Stimulated activated CD4-positive, alpha-beta T cell treated with anti-CD3 and anti-CD28 coated beads, TNF-alpha, amount 100 ng/mL, for 4 hours (primary cell): ENCODE measurements at places on chromosomes 5 and 9.

GRCh38 chr5:35672995-35673394 is 55.3 kb downstream of the SPEF2 start:
- DNase-seq = no peak

DNA sequence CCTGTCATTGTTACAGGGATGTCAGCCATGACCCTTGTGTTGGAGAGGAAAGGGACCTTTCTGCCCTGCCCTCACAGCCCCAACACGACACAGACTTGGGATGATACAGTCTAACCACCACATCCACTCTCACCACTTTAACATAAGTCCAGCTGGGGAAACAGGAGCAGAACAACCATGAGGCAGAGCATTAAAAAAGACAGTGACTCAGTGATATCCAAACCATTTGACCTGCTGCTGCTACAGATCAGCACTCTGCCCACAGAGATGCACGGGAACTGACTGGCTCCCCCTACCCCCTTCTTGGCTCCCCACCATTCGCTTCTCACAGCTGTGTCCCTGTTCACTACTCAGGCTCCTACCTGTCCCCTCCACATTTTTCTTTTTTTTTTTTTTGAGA is 458.6 kb downstream of the ZNF608 start:
- DNase-seq = no peak

DNA sequence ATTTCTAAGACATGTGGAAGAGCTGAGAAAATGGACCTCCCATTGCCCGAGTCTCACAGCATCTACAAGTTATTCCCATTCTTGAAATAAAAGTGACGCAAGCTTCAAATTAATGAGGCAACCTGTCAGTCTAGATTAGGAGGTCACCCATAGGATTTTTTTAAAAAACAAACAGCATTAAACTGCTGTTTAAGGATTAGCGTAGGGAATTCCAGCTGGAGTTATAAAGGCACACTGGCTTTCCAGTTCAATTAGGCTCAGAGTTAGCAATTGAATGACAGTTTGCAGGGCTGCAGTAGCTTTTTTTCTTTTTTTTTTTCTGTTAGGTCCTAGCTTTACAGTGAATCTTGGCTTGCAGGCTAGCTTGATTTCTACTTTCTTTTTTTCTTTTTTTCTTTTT is 16.2 kb downstream of the PRKACG start:
- DNase-seq = no peak

DNA sequence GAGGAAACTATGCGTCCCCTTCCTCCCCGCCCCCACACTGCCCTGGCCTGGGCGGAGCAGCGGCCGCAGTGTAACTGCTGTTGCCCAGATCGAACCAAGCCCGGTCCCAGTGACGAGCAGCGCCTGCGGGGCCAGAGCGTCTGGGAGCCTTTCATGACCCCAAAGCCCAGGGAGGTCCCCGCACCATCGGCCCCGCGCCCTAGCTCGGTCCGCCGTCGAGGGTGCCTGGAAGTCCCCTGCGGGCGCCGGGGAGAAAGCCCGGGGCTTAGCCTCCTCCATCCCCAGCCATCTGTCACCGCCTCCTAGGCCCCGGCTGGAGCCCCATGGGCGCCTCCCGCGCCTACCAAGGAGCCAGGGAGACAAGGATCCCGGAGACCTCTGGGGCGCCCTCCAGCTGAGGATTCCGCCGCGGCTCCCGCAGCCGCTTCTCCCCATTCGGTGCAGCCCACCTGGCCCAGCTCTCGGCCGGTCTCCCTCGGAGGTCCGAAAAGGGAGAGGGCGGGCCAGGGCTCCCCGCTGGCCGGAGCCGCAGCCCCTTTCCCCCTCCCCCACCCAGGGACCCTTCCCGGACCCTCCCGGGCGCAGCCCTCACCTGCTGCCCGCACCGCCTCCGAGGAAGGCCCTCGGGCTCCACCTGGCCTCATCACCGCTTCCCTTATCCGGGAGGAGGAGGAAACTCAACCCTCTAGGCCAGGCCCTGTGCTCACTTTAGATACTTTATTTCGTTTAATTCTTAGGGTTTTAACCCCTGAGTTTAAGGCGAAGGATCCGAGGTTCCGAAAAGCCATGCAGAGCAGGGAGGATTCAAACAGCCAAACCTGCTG is 45.6 kb downstream of the APTX start:
- no peak for DNase-seq

DNA sequence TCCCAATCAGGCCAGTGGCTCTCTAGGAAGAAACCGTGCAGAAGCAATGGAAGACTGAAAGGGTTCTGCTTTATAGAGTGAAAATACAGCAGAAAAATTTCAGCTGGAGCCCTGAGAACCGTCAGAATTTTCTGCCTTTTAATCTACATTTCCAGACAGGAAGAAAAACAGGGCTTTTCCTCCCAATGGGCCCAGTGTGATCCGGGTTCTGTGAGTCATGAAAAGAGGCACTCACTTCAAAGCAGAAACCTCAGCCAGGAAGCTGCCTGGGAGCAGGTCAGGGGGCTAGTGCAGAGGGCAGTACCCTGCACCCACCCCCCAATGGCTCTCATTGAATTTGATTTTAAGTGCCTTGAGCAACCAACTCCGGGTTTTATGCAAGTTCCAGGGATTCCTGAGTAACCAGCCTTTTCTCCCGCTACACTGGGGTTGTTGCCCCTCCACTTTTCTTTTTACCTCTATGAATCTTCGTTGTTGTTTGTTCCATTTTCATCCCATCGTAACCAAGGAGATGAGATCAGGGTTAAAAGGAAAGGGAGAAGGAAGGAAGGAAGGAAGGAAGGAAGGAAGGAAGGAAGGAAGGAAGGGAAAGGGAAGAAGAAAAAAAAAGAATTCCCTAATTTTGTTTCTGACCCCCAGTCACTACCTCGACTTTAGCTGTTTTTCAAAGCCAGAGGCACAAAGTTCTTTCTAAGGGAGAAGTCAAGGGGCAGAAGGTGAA is 1.3 kb downstream of the BARHL1 start:
- no peak for DNase-seq

GRCh38 chr9:110691002-110691549 is 22.5 kb downstream of the MUSK start:
- no peak for DNase-seq

DNA sequence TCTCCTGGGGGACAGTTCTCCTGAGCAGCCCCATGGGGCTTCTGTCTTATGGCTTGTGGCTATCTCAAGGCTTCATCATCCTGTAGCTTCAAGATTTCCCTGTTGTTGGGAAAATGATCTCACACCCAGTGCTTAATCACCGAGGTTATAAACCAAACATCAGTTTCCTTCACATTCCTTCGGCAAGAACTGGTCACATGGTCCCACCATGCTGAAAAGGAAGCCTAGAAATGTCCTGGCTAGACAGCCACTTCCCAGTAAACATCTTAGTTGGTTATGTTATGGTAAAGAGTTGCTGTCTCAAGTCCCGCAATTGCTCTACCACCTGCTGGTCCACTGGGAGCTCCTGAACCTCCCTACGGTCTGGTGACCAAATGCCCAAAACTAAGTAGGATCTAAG is 66.0 kb downstream of the RAB3C start:
- DNase-seq = no peak

DNA sequence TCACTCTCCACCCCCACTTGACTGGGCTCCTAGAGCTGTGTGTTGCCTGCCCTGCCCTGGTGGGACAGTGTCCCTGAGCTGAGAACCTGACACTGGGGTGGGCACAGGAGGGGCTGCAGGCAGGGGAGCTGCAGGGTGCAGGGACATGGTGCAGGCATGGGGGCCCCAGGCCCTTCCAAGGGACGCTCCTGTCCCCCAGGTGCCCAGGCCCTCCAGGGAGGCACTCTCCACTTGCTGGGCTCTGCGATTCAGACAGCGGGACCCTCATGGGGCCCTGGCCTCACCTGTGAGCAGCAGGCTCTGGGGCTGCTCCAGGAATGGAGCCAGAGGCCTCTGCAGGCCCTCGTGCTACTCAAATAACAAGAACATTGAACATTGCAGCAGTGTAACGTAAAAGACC is 89.4 kb downstream of the BARX1 start:
- no peak for DNase-seq

GRCh38 chr5:163094492-163095180 is 342.8 kb upstream of the CCNG1 start:
- no peak for DNase-seq

GRCh38 chr5:68845131-68845530 is 248.7 kb upstream of the SLC30A5 start:
- DNase-seq = no peak

DNA sequence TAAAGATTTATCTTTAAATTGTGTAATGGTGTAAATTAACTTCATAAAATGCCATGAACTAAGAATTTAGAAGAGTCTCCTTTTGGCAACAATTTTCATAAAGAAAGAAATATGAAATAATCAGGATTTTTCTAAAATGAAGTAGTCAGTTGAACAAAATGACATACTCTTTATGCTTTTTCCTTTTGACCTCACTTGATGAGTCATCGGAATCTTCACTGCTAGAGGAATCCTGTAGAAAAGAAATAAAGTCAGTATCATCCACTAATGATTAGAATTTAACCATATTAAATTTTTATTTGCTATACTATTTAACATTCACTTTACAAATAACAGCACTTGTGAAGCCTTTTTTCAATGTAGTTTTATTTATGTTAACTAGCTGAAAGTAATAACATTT is 26.1 kb downstream of the CHD1 start:
- no peak for DNase-seq

- DNase-seq = no peak
These were observed 2104.1 kb upstream of the ACO1 start for GRCh38 chr9:30280229-30280900.

DNA sequence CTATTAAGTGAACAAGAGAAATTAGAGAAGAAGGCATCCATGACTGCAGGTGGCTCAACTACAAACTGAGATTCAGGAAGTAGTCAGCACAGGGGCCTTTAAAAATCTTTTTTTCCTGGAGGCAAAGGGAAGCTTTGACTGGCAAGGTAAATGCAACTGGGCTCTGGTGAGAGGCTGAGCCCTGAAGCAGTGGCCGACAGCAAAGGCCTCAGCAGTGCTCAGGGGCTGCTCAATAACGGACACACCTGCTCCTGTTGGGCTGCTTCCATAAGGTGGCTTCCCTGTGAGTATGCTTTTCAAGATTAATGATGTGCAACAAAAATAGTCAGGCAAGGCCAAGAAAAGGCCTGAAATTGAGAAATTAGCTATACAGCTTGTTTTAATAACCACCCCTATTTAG is 134.2 kb upstream of the RGMB start:
- DNase-seq = no peak

GRCh38 chr5:134439210-134439654 is 27.6 kb upstream of the CDKN2AIPNL start:
- DNase-seq = no peak

GRCh38 chr5:7474821-7475403 is 79.0 kb downstream of the ADCY2 start:
- no peak for DNase-seq

GRCh38 chr9:76302947-76303550 is 91.2 kb downstream of the RFK start:
- DNase-seq = no peak

DNA sequence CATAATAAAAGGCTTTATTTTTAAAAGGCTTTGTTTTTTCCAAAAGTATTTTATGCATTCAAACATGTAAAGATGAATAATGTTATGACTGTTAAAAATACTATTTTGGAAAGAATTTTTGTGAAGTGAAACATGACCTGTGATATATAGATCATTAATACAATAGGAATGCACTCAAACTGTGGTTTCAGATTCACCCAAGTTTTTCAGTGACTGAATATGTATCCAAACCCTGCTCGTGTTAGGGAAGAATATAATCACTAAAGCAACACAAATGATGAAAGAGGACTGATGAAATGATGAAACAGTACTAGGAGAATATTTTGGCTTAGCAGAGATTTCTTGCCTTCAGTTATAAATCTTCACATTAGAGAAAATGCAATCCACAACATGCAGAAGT is 278.0 kb downstream of the ADAMTS6 start:
- no peak for DNase-seq

DNA sequence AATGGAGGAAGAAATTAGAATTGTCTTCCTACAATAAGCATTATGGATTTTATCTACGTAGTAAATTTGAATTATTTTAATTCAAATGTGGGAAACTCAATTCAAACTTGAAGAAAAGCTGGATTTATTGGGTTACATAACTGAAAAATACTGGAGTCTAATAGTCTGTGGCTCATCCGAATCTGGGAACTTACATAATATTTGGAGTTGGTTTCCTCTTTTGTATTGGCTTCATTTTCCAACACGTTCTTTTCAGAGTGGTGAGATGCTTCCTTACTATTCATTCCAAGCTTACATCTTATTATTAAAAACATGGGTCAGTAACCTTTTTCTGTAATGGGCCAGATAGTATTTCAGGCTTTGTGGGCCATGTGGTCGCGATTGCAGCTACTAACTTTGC is 164.8 kb downstream of the ARHGAP26 start:
- no peak for DNase-seq

GRCh38 chr9:22838266-22838665 is 391.6 kb downstream of the DMRTA1 start:
- no peak for DNase-seq

DNA sequence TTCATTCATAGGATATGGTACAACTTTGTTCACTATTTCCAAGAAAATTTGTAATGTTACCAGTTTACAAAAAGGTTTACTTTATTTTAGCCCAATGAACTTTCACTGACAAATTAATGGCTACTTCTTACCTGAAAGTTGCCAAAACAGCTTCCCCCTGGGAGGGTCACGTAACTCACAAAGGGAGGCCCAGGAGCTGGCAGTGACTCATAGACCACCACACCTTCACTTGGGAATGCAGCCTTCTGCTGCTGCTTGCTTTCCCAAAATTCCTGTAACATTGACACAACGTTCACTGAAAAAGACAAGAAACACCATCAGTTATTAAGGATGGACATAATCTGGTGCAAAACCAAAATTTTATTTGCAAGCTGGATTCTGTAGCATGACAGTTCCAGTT is 18.1 kb downstream of the LIX1 start:
- no peak for DNase-seq

DNA sequence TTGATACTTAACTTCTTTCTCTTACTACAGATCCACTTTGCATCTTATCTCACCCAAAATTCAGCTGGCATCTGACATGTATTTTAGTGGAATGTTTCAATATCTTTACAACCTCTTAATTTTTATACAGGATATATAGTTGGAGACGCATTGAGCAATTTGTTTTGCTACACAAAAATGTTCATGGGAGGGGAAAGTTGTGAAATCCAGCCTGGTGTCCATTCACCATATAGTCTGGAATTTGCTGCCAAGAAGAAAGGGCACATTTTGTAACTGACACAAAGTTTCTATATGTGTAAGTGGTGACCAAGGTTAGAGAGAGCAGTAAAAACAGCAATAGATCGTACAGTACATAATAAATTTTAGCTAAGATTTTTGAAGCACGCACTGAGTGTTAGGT is 14.0 kb upstream of the CHD1 start:
- DNase-seq = no peak
